ENCODE measurements at places on chromosomes 6 and 20.

DNA sequence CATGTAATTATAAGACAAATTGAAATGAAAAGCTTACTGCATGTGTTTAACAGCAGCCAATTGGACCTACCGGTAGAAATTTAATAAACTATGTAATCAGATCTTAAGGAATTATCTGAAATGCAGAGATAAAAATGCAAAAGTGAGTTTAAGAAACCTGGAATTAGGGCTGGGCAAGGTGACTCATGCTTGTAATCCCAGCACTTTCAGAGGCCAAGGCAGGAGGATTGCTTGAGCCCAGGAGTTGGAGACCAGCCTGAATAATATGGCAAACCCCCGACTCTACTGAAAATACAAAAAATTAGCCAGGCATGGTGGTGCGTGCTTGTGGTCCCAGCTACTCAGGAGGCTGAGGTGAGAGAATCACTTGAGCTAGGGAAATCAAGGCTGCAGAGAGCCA is 74.1 kb downstream of the HFE start:
- DNase-seq, result no peak

DNA sequence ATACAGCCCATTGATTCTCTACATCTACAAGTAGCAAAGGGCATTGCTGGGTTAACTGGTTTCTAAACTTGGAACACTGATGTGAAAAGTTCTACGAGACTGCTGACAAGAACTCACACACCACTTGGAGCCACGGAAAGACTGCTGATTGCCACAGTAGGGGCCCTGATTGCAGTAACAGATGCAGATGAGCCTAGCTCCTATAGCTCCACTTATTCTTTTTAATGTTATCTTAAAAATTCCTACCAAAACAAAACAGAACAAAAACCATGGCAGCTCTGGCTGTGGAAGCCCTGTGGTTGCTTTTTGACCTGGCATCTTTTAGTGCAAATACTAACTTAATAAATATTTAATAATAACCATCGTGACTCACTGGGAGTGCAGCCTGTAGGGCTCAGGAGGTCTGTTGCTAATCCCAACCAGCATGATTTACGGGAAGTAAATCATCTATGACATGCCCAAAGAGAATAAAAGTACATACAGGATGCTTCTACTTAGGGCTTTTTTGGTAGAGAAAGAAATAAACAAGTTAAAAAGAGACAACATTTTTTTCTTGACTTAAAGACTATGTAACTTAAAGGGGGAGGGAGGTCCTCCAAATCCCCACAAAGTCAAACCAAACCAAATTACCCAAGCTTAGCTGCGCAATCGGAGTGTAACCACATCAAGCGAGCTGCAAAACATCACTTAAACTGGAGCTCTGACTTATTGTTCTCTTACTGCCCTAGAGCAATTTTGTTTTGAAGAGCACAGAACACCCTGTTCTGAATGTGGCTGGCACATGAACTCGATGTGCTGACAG is 87.2 kb downstream of the FKBP5 start:
- peak; percentile 91 for DNase-seq

- no peak for DNase-seq
Measured at GRCh38 chr20:33945391-33946081, 48.2 kb upstream of the RALY start.

DNA sequence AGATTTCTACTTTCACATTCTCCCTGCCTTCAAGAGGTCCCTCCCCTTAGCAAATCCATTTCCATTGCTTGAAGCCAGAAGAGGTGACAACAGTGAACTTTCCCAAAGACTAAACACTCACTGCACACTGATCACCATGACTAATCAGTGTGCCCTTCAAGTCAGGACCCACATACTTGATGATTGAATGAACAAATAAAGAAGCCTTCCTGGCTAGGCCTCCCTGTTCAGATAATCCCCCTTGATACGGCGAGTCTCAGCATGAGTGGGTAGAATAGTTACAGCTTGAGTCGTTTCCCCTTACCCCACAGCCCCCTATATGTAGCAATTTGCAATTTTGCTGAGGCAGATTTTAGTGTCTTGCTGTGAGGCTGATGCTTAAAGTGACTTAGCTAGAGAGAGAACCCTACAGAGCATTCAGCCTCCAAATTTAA is 102.2 kb downstream of the UNC5CL start:
- DNase-seq, result no peak

DNA sequence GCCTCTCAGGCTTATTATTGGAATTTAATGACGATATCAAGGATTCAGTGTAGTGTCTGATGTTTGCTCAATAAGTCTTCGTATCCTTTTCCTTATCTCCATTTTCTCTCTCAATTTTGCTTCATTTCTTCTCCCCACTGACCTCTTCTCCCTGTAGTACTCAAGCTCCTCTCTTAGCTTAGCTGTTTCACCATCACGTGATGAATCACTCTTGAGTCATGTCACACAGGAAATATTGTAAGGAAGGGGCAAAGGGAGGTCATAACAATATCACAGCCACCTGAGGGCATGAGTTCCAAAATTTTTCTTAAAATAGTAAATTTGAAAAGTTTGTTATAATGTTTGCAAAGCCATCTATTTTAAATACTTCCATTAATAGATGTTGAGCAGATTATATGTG is 392.2 kb upstream of the MARCKS start:
- DNase-seq, result no peak

- DNase-seq, result no peak
Measured at GRCh38 chr20:59105581-59105980, 58.0 kb upstream of the ZNF831 start.

DNA sequence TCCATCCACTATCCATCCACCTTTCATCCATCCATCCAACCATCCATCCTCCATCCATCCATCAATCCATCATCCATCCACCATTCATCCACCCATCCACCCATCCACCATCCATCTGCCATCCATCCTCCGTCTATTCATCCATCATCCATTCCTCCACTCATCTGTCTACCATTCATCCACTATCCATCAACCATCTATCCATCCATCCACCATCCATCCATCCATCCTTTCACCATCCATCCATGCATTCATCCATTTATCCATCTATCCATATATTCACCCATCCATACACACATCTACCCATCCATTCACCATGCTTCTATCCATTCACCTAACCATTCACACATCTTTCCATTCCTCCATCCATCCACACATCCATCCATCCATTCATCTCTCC is 207.0 kb upstream of the CDH4 start:
- DNase-seq, result no peak

GRCh38 chr20:61805781-61806180 is 259.9 kb downstream of the TAF4 start:
- no peak for DNase-seq

DNA sequence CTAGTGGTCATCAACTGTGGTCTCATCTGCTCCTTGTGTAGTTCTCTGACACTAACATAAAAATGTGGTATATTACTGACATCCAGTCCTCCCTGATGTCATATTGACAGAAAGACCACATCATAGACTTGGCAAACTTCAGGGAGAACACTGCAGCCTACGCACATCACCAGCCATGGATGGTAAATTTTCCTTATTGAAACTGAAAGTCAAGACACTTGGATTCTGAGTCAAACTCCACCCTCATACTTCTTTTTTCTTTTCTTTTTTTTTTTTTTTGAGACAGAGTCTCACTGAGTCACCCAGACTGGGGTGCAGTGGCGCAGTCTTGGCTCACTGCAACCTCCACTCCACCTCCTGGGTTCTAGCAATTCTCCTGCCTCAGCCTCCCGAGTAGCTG is 25.4 kb downstream of the NDRG3 start:
- no peak for DNase-seq

- no peak for DNase-seq
Measured at GRCh38 chr6:154440022-154440421, 70.5 kb downstream of the CNKSR3 start.

DNA sequence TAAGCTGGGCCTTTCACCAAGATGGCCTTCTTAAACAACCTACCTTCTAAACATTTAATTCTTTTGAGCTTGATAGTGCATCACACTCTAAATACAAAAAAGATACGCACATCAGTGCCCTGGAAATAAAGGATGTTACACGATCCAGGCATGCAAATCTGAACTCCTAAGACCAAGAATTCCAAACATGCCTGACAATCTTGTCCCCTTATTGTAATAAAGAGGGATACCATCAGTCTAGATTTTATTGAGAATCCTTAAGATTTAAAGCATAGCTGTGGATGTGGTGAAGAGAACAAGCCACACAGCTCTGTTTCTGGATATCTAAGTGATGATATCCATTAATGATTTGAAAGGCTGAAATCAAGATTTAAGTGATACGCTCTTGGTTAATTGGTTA is 13.0 kb downstream of the ZNF451 start:
- DNase-seq, result no peak

DNA sequence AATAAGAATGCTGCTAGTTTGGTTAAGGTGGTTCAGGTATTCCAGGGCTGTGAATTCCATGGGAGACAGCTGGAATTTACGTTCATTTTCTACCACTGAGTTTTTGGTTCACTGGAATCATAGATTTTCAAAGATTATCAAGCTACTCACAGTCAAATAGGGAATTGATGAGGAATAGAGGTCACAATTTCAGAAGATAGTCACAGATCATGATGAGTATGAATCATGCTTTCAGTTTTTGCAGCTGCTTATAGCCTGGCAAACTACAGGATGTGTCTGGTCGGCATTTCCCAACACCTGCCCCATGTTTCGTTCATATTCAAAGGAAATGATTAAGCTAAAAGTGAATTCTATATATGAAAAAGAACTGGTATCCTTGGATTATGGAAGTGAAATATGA is 58.7 kb downstream of the BCKDHB start:
- DNase-seq, result no peak

- no peak for DNase-seq
Measured at GRCh38 chr6:136011475-136011874, 160.0 kb downstream of the PDE7B start.

DNA sequence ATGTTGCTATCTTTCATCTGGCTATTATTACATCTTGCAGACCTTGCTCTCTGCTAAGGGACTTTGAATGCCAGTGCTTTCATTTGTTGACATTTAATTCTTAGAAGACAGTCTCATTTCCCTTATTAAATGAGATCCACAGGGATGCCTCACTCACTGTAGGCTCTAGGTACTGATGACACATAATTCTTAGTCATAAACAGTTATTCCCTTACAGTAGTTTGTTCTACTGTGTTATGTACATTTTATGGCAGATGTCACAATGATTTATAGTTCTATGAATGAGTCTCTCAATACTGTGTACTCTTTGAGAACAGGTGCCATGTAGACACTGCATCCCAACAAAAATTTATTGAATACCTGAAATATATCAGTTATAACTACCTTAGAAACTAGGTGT is 70.3 kb downstream of the FAM83B start:
- DNase-seq, result no peak

GRCh38 chr20:62897666-62898065 is 28.6 kb downstream of the DIDO1 start:
- no peak for DNase-seq

- no peak for DNase-seq
Measured at GRCh38 chr6:154579046-154579445, 68.6 kb upstream of the CNKSR3 start.

- no peak for DNase-seq
Measured at GRCh38 chr20:63791497-63792156, 39.4 kb downstream of the ZBTB46 start.

- DNase-seq, result no peak
Measured at GRCh38 chr6:96304997-96305396, 216.6 kb upstream of the UFL1 start.

DNA sequence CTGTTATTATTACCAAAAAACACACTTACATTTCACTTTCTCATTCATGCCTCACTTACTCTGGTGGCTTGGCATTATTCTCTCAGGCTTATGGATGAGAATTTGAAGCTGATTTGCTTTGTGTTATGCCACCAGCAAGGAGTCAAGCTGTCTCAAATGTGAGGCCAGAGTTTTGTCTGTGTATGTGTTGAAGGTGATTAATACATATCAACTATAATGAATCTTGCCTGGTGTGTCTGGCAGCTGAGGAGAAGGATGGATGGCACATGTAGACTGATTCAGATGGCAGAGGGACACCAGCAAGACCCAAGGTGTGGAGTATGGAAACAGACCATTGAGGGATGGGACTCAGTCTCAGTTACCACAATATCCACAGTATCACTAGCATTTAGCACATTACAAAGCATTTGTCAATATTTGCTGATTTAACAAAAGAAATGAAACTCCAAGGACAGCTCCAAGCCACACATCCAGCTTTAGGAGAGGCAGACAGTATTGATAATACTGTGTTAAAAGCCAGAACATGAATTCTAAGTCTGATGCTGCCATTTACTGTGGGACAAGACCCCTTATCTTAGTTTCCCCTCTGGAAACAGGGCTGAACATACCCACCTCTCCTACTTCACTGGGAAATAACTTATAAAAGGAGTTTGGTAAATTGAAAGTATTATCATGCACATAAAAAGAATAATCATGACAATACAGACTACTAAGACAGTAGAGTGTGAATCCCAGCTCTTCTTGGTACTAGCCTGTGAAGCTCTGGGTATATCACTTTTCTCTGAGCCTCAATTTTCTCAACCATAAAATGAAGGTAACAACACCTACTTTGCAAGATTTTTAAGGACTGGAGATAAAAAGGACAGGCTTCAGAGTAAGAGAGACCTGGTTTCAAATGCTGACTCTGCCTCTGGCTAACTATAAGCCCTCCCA is 11.2 kb downstream of the BCL2L1 start:
- DNase-seq, result no peak

DNA sequence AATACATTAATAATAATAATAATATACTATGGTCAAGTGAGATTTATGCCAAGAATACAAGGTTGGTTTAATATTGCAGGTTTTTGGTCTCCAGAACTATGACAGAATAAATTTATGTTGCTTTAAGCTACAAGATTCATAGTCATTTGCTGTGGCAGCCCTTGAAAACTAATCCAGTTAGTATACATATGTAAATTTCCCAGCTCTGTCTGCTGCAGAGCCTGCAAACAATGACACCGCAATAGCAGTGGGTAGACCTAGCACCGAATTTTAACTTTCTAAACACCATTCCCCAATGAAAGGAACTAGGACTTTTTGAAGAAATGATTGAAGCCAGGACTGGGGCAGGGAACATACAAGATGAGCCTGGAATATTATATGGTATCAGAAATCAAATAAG is 647.7 kb upstream of the NRSN1 start:
- no peak for DNase-seq

GRCh38 chr20:62439218-62439617 is 11.9 kb upstream of the RBBP8NL start:
- DNase-seq, result no peak

DNA sequence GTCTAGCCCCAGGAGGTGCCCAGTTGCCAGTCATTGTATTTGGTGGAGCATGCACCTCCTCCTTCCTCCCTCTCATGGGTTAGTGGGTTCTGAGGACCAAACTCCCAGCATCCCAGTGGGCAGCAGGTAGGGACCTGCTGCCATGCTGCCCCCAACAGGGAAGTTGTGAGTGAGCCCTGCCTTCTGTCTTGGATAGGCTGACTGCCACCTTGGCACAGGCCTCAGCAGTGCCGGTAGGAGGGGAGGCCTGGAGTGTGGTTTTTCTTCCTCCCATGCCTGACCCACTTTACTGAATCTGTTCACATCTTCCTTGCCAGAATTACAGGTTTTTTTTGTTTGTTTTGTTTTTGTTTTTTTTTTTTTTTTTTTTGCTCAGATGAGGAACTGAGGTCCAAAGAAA is 24.5 kb downstream of the PLCG1 start:
- DNase-seq, result no peak

- DNase-seq, result no peak
Measured at GRCh38 chr6:46772762-46773161, 20.4 kb upstream of the MEP1A start.
